Omental fat pad (tissue), 4 donors: ENCODE measurements at places on chromosomes 7 and 10. TPM values are rescaled to one million over a fixed set of nuclear protein-coding genes. Genes with fewer than 3 reads are reported as not detected.

FAM24B gene
- 4.4 TPM for total RNA-seq

MOGAT3 gene
- not detected for total RNA-seq

VWA2 gene
- total RNA-seq: 1.4 TPM

FRA10AC1 gene
- 6.0 TPM for total RNA-seq

RBM48 gene
- total RNA-seq: 12.4 TPM

CH25H gene
- total RNA-seq: 25.5 TPM

DNA sequence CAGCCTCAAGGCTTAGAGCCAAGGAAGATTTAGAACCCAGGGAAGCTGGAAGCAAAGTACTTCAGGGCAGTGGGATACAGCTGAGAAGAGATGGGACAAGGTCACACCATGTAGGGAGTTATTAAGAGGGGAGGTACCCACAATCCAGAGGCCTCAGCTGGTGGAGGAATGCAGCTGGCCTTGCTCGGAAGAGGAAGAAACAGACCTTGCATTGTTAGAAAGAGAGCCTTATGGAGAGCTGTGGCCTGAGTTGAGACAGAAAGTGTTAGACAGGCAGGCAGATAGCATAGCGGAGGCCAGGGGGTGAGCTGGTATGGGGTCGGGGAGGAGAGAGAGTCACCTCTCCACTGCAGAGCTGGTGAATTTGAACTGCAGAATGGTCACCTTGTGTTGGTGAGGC lies 173.1 kb downstream of the JCAD start:
- no peak for DNase-seq

GRCh38 chr7:109772161-109772560 lies 1202.5 kb downstream of the DNAJB9 start:
- no peak for DNase-seq

DNA sequence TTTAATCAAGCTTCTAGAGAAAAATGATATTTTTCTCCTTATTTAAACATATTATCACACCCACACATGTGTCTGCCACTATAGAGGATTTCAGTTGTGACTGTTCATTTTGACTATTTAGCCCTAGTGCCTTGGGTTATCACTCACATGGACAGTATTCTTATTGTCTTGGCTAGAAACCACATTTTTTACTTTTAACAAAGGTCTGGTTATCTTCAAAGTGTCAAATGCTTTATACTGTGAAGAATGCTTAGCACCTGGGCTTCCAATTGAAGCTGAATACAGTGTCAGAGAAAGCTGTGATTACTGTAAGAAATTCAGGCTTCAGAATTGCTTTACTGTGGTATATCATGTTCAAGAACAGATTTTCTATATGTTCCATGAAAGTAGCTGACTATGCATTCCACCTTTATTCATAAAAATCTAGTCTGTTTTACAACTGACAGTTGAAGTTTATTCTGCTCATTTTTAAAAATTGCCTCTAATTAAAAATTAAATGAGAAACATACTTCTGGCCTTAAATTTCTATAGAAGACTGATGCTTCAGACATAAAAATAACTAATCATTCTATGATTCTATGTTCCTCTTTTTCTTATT lies 278.6 kb downstream of the SEMA3D start:
- no peak for DNase-seq

GRCh38 chr7:150978126-150978789 lies at the start of gene KCNH2:
Gene KCNH2 (minus strand): TSS chr7:150978321. CDS start chr7:150977913, 408 bp downstream.
- DNase-seq: no peak

DNA sequence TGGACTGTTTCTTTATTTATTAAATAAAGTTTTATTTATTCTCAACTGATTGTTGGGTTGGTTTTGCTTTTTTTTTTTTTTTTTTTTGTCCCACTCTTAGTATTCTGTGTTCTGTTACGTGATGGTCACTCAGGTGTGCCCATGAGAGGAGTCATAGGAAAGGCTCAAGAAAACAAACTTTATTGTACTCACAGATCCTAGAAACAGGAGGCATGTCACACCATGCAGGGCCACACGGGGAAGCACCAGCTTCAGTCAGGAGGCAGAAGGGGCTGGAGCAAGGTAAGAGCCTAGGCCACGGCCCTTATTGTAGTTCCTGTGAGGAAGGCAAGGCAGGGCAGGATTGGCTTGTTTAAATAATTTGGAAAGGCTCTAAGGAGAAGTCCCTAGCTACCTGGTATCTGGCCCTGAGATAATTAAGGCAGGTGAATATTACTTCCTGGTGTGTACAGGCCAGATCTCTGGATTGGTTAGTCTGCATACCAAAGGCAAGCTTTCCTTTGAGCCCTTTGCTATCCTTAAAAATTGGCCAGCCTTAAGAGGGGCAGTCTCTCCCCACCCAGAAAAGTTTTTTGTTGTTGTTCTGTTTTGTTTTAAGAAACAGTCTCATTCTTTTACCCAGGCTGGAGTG lies 8.3 kb downstream of the ATOH7 start:
- no peak for DNase-seq

- DNase-seq: no peak
These were observed 104.0 kb downstream of the SRI start for GRCh38 chr7:88115816-88116215.

GRCh38 chr7:82413237-82413636 lies 30.3 kb downstream of the CACNA2D1 start:
- no peak for DNase-seq

GRCh38 chr7:22666732-22667131 lies 60.3 kb upstream of the IL6 start:
- DNase-seq: no peak

GRCh38 chr7:135758531-135758932 lies 9.9 kb upstream of the FAM180A start:
- DNase-seq: no peak

GRCh38 chr7:44257618-44258422 lies 57.0 kb downstream of the YKT6 start:
- no peak for DNase-seq

DNA sequence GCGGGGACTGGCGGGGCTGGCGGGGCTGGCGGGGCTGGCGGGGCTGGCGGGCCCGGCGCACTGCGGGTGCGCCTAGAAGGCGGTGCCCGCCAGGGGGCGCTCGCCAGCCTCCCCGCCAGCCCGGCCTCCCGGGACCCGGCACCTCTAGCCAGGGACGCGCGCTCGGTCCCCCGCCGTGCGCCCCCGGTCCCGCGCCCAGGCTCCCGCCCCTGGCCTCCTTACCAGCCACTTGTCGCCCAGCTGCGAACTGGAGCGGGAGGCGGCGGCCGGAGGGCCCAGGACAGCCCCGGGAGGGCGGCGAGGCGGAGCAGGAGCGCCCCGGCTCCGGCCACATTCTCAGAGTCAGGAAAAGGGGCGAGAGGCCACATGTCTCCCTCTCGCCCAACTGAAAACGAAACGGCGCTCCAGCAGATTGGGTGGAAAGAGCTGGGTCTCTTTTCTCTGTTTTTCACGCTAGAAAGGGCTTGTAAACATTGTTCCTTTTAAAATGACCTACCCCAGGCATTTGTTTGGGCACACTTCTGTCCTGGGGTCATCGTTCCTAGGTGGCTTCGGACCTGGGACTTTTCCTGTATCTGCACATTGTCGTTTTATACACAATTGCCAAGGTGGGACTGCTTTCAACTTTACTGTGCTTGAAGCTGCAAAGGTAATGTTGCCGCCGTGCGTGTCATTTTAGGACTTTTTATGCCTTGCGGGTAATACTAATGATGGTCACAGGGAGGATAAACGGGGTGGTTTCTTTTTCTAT lies 378 bp upstream of the PRKCQ start:
- peak; percentile 32 for DNase-seq

GRCh38 chr7:15042285-15043065 lies 139.9 kb upstream of the DGKB start:
- no peak for DNase-seq

DNA sequence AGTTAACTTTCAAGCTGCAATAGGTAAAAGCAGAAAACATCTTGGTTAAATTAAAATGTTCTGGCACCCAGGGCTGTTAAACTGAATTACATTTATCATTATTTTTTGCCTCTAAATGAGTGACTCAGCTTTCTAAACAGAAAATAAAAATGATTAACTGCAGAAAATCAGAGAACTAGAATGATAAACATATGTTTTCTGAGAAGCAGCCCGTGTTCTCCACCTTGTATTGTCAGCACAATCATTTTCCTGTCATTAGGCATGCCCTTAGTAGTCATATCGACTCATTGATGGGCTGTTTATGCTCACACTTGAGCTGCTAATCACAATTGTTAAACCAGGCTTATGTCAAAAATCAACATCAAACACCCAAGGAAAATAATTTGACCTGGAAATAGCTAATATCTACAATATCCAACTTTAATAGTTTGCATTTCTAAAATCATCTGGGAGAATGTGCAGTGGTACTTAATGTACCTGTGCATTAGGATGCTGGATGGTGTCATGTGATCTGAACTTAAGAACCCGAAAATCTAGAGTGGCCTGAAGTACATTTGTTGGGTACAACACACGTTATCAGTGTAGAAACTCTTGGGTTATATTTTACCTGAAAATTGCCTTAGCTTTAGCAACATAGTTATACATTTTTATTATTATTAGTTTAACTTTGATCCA lies 2.3 kb downstream of the MDFIC start:
- no peak for DNase-seq

GRCh38 chr7:129271500-129272355 lies 46.9 kb downstream of the AHCYL2 start:
- DNase-seq: no peak

GRCh38 chr7:23337374-23337773 lies 38.2 kb downstream of the MALSU1 start:
- DNase-seq: no peak

- no peak for DNase-seq
These were observed 15.1 kb downstream of the CACNB2 start for GRCh38 chr10:18155321-18155720.

DNA sequence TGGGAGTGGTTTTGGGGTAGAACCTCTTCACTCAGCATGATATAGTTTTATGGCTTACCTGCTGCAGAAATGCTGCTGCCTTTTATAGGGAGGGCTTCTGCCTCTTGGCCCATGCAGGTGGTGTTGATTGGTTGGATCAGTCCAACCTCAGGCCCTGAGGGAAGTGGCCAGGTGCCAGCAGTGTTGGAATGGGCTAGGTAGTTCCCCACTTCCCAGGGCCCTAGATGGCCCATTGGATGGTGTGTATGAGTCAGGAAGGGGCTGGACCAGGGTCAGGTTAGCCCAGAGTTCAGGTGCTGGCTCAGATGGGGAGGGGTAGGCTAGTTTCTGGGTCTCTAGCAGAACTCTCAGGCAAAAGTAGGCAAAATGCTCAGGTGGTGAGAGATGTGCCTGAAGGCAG lies 455.5 kb downstream of the CCSER2 start:
- no peak for DNase-seq

DNA sequence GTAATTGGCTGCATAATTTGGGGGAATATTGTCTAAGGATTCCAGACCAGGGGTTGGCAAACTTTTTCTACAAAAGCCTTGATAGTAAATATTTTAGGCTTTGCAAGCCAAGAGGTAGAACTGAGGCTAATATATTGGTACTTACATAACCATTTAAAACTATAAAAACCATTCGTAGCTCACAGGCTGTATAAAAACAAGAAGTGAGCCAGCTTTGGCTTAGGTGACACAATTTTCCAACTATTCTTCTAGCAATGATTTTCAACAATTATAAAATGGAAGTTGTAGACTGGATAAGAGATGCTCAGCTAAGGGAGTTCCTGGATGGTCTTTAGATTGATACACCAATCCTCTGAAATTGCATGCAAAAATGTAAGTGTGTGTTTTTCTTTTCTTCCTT lies 1.4 kb downstream of the GPR141 start:
- DNase-seq: no peak
